ENCODE measurements at places on chromosomes 5 and 9.
A peak's percentile ranks its signal among the peaks of the same experiment; 100 is the strongest.

DNA sequence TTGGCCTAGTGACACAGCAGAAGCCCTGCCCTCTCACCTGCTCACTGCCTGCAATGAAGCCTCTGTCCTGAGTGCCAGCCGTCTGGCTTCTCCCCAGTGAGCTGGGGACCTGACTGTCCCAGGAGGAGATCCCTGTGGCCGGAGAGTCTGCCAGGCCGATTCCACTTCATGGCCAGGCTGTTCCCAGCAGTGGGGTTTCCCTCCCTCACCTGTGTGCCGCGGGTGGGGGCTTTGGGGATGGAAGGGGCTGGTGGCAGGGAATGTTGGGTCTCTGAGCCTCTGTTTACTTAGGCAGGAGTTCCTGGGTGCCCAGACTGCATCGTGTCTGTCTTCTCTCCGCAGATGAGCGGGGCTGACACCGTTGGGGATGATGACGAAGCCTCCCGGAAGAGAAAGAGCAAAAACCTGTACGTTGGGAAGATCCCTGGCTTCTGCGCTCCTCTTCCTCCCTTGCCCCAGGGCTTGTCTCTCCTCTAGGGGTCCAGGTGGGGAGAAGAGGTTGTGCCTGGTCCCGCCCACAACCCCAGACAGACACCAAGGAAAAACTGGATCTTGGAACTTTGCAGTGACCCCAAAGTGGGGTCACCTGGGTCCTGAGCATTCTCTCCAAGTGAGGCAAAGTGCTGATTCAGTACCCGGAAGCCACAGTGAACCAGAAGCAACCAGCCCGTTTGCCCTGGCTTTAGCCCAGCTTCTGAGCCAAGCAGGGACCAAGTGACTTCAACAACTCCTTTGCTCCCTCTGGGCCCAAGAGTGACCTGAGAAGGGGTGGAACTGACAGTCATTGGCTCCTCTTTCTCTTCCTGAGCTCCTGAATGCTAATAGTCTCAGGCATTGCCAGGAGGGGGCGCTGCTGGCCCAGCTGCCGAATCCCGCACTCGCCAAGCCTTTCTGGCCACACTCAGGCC is 127.7 kb downstream of the RGS3 start:
- DNase-seq, result no peak

DNA sequence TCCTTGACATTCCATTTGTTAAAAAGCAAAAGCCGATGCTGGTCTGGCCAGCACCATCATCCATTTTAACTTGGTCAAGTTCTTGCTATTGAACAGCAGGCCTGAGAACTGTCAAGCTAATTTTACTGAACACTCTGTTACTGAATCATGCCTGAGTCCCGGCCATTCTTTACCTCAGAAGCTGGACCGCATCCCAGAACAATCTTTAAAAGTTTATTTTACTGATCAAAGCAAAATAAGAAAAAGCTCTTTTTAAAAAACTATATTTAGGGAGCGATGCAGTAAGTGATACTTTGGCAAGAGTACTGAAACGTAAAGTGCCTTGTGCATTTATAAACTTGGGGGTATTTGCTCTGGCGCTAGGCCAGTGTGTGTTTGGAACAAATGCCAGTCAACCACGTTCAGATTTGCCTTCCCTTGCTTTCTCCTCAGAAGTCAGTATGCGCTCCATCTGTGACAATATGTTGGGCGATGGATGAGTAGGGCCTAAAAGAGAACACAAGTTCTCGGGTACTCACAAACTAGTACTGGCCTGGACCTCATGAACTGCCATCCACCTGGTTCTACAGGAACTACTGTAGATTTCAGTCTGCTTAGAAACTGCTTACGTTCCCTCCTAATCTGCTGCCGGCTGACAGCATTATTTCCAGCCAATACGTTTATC is 161.9 kb downstream of the MAPKAP1 start:
- no peak for DNase-seq

GRCh38 chr5:56306433-56307150 is 73.5 kb upstream of the ANKRD55 start:
- DNase-seq, result no peak

GRCh38 chr5:42598311-42598710 is 158.3 kb upstream of the CCDC152 start:
- no peak for DNase-seq

GRCh38 chr9:36320466-36320865 is 62.2 kb upstream of the GNE start:
- DNase-seq, result no peak

DNA sequence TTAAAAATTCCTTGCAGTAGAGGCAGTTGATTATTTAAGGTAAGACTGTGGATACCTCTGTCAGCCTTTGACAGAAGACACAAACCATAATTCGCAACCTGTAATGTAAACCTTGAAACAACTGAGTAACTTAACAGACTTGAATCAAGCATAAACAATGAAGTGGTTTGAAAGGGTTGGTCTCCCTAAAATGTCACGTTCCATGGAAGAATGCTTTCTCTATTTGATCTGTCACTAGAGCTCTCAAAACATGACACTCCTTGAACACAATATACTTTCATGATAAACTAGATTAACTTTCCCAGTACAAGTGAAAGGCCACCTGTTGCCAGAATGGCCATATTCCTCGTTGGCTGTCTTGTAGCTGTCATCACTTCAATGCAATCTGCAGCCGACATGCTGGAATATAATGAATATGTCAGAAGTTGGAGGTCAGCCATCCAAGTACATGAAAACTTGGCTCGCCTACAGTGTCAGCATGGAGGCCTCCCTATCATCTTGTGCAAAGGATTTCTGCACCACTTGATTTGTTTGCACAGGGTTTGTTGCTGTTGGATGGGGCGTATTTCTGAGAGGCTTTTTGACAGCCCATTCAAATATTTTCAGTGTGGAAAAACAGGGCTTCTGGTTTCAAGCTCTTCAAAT is 228.0 kb downstream of the TLE4 start:
- no peak for DNase-seq

GRCh38 chr5:76425928-76426804 is 23.1 kb downstream of the IQGAP2 start:
- no peak for DNase-seq

GRCh38 chr9:136700959-136701667 is 11.3 kb upstream of the DIPK1B start:
- DNase-seq, result no peak

DNA sequence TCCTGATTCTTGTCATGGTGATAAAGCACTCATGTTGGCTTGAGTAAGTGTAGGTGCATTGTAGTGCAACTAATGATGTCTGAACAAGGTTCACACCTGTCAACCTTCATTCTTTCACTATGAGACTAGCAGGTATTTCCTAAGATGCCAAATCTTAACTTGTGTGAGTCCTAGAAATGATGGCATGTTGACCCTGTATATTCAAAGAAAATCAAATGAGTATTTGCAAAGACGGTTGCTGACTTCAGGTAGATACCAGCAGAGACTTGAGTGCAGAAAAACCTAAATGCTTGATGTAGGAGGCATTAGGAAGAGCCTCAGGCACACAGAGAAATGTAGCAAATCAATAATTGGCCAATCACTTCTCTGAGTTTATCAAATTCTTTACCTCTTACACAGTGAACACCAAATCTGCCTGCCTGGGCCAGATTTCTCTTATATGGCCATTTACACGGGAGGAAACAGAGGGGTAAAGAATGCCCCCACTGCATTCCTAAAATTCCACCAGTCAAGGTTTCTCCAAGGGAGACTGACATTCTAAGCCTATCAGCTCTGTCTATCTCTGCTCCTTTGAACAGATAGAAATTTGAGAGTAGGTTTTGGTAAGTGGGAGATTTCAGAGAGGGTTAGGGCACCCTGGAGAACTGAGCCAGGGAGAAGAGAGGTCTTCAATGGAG is 488.6 kb upstream of the WWC1 start:
- peak; percentile 68 for DNase-seq

DNA sequence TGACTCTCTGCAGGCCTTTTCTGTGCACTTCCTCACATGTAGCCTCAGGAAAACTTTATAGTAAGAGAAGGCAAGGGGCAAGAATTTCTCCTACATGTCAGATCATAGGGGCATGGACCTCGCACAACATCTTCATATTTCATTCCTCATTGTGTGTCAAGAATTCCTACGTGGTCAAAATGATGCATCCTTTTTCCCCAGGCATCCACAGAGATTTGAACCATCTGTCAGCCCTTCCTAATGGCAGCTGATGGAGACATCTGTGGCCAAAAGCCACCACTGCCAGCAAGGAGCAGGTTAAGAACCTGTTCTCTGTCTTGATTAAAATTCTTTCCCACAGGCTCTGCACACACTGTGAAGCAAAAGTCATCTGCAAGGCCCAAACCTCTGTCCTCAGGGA is 42.5 kb downstream of the MFAP3 start:
- no peak for DNase-seq
